CD4-positive, alpha-beta T cell treated with Interleukin-12 subunit alpha and Interleukin-12 subunit beta, for 1 hour (primary cell): ENCODE measurements at places on chromosomes 5 and 9.
A peak's percentile ranks its signal among the peaks of the same experiment; 100 is the strongest.

GRCh38 chr9:18707061-18707461 lies 233.1 kb downstream of the ADAMTSL1 start:
- DNase-seq, result no peak

- no peak for DNase-seq
Observed at GRCh38 chr5:97067296-97067850, 75.0 kb downstream of the LIX1 start.

DNA sequence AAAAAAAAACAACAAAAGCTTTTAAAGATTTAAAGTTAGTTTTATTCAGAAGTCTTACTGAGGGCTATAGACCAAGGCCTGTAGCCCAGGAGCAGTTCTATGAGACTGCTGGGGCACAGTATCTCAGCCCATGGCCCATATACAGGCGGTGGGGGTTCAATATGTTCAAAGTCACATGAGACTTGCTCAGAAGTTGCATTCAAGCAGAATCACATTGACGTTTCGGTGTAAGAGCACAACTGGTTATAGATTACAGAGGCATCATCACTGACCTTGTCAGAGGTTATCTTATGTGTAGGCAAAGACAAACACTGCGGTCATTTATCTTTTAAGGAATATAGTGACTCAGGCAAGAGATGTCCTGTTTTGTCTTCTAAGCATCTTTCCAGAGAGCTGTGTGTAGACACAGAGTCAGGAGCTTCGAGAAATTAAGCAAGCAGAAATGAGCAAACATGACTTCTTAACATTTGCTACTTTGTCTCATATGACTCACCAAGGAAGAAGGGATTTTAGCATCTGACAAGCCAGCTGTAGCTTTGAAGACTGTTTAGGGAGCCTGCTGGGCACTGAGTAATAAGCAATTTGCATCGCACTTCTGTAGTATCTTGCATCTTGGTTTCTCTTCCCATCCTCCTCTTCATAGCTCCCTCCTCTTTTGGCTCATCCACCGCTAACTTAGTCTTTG lies 12.9 kb upstream of the F2RL1 start:
- DNase-seq, result no peak

DNA sequence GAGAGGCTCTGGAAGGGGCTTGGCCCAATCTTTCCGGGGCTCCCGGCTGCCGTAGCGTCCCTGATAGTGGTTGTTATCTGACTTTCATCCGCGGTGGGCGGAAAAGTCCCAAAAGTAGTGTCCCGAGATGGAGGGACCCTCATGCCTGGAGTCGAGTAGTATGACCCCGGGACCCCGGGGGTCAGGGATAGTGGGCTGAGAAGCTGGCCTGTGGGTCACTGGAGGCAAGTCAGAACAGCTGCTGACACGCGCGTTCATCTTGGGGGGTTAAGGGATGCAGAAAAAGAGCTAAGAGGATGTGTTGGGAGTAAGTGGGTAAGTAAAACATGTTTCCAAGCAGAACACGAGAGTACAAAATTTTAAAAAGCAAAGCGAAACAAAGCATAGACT lies 123.4 kb downstream of the TMEM161B start:
- no peak for DNase-seq

- no peak for DNase-seq
Observed at GRCh38 chr5:39108987-39109386, 34.8 kb upstream of the RICTOR start.

DNA sequence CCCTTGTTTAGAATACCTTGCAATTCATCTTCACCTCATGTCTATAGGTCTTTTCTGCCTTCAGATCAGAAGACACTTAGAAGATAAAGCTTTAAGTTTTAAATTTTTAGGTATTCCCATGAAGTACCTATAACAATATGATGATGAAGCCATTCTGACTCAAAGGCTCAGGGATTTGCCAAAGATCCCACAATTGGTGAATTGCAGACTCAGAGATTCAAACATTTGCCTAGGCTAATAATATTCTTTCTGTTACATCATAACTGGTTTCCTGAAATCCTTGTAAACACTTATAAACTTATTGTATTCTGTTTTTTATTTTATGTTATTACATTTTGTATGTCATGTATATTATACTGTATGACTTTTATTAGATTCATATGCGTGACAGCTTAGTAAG lies 62.8 kb upstream of the ZFAND5 start:
- no peak for DNase-seq

GRCh38 chr9:132988244-132989013 lies 9.9 kb downstream of the GFI1B start:
- DNase-seq, result no peak

- DNase-seq, result no peak
Observed at GRCh38 chr9:104494808-104495207, 9.3 kb upstream of the OR13F1 start.

- DNase-seq, result peak; percentile 15
Observed at GRCh38 chr9:84002344-84002743, 21.7 kb downstream of the RMI1 start.

DNA sequence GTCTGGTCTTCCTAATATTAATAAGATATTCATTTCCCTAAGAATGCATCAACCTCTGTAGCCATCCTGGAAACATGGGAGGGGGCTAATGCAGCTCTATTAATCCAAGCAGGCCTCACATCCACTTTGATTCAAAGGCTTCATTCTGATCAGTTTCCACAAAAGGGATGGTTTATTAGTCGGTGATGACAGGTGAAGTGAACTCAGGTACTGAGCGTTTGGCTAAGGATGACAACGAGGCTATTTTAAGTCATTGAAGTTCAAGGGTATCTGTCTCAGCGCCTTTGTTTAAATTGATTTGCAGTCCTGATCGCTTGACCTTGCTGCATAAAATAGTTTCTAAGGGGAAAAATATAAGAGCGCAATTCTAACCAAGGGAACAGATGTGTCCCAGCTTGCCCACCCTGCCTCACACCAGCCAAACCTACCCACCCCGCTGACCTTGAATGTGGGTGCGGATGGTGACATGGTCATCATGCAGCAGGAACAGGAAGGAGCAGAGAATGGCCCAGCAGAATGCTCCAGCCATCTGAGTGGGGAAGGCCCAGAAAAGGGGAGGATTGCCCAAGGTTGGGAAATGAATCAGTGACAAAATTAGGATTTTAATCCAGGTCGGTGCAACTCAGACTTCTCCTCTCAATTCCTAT lies 70.5 kb upstream of the ZNF618 start:
- DNase-seq, result no peak

DNA sequence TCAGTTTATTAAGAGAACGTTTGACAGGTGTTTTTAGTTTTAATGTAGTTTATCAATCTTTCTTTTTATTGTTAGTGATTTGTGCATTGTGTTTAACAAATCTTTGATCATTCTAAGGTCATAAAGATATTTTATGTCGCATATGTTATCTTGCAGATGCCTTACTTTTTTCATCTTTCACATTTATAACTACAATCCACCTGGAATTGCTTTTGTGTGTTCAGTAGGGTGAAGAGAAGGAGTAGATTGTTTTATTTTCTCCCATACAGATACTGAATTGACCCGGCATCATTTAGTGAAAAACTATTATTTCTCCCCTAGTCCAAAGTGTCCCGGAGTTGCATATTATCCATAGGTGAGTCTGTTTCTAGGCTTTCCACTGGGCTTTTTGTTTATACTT lies 179.4 kb upstream of the RGMB start:
- DNase-seq, result no peak

DNA sequence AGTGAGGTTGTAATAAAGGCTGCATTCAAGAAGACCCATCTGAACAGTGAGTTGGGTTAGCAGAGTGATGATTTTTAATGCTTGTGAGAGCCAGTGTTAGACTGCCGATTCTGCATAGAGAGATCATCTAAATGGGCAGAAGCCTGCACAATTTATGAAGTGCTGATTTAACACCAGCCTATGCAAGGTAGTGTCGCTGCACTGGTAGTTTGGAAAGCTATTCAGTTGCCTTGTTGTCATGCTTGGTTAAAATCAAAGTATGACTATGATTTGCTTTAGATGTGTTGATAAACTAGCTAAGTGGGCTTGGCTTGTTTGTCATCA lies 379 bp upstream of the LRRTM2 start:
- DNase-seq, result no peak

GRCh38 chr5:43016217-43016779 lies 23.8 kb downstream of the ANXA2R start:
- no peak for DNase-seq

- DNase-seq, result no peak
Observed at GRCh38 chr9:106478727-106479126, 384.2 kb upstream of the ZNF462 start.

DNA sequence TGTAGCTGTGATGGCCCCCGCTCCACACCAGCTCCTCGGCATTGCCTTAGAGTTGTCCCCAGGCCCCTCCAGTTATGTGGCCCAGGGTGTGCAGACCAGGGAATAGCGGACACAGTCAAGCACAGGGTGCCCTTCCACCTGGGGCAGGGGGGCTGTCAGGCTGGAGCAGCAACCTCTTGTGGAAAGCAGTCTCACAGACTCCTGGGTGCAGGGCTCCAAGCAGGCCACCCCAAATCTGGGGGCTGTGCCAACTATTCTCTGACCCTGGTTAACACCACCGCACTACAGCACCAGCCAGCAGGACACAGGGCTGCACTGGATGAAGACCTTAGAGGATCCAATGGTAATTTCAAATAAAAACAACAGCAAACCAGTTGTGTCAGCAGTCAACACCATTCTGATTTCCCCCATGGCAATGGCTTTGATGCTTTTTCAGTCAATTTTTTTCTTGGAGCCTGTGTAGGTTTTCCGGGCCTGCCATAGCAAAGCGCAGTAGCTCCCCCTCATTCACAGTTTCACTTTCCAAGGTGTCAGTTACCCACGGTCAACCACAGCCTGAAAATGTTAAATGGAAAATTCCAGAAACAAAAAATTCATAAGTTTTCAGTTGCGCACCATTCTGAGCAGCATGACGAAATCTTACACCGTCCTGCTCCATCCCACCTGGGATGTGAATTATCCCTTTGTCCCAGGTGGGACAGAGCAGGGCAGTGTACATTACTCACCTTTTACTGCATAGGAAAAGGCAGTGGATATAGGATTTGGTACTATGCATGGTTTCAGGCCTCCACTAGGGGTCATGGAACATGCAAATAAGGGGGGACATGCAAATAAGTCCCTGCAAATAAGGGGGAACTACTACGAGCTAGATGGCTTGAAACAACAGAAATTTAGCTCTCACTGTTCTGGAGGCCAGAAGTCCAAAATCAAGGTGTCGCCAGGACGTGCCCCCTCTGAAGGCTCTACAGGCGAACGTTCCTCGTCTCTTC lies 49.0 kb downstream of the C5orf15 start:
- DNase-seq, result no peak

- no peak for DNase-seq
Observed at GRCh38 chr9:24487946-24488345, 57.8 kb downstream of the IZUMO3 start.

DNA sequence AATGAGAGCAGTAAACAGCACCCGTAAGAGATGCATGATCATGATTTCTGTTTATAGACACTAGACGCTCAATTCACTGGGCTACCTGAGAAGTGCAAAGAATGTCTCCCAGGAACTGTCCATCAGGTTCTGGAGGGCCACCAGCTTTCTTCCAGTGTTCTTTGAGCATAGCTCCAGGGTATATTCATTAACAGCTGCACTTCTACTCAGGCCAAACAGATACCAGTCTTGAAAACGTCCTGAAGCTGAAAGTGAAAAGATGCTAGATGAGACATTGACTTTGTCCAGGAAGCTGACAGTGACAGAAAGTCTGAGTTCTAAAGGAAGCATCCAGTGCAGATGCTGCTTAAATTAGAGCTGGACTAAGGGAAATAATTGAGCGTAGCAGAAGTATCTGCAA lies 488.7 kb upstream of the TYRP1 start:
- no peak for DNase-seq

- DNase-seq, result no peak
Observed at GRCh38 chr5:38538161-38538560, 18.3 kb downstream of the LIFR start.

GRCh38 chr5:152185547-152186245 lies 219.4 kb downstream of the NMUR2 start:
- DNase-seq, result no peak

DNA sequence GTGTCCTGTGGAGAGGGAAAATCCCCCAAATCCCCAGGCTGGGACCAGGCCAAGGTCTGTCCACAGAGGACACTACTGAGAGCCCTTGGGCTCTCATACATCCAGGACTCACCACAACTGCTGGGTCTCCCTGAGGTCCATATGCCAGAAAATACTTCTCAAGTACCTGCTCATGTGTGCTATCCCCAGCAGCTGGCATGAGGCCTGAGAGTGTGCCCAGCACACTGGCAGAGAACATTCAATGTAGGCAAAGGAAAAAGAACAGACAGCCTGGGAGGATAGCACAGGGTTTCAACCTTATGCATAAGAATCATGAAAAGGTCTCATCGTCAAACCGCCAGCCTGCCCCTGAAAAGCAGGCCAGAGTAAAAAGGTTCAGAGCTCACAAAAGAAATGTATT lies 154.1 kb upstream of the TAS2R1 start:
- DNase-seq, result no peak

DNA sequence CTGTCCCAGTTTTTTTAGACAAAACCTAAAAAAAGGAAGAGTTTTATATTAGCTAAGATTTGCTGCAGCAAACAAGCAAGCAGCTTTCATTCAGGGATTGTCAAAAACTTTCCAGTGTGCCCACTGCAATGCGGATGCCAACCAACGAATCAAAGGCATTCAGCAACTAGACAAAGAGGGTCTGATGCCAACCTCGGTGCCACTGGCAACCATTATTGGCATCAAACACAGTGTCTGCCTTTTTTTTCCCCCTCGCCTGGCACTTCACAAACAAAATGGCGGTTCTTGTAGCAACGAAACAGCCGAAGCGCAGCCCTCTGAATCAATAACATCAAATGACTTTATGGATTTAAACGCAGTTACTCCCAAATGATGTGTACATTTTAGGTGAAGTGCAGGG lies 10.4 kb downstream of the NFIB start:
- no peak for DNase-seq

DNA sequence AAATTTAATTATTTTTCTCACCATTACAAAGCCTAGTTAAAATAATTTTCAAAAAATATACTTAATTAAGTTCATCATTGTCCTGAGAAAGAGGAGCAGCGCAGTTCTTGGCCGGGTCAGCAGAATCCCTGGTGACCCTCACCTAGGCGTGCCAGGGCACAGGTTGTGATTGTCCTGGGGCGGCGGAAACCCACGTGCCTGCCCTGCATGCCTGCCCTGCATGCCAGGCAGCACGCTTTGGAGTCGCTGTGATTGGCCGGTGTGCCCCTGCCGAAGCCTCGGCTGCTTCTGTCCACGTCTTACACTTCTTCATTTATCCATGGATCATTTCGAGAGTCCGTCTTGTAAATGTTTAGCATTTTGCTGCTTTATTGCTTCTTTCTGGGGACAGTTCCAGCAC lies 25.6 kb downstream of the SLC12A2 start:
- DNase-seq, result no peak

GRCh38 chr5:102596113-102596512 lies 97.3 kb upstream of the SLCO6A1 start:
- no peak for DNase-seq
